ENCODE measurements at places on chromosomes 12 and 14.

DNA sequence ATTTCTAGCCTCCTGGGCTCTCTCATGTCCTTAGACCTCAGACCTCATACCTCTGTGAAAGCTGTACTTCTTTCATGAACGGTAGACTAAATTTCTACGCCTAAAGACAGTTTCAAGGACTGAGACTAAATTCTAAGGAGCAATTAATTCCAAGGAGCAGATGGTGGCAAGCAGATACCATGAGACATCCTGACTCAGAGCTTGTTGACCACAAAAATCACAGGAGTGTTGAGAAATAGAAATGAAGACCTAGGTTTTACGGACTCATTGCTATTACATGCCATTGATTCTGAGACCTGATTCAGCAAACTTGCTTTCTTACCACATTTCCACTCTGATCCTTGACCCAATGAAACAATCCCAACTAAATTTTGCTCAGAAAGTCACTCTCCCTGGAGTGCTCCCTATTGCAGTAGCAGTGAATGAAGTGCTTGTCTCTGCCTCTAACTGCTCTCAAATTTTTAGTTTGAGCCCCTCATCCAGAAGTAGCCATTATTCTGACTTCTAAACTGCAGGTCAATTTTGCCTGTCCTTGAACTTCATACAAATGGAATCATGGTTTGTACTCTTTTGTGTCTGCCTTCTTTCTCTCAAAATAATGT, 52.0 kb downstream of the PEX5 start:
- H3K27ac ChIP-seq = no peak overlapping the region
- no peaks in the 10 kb centered on the region for H3K36me3 ChIP-seq
- no peaks in the 10 kb centered on the region for H3K27me3 ChIP-seq
- no peak for DNase-seq

DNA sequence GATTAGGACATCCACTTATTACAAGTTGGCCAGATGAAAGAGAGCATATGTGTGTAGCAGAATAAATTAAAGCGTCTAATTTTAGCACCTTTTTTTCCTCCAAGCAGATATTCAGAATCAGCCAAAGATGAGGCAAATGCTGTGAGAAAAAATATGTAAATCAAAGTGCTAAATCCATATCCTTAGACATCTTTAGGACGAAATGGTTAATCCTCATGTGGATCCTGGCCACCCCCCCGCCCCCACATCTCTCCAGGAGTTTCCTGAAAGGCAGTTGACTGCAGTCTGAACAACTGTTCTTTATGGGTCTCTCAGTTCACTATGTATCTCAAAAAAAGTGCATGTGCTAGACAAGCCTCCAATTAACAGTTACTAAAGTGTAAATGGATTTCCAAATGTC, 1768.1 kb upstream of the SEL1L start:
- H3K4me3 ChIP-seq = no peak overlapping the region
- H3K36me3 ChIP-seq = no peaks in the 10 kb centered on the region
- H3K4me1 ChIP-seq = no peaks in the 10 kb centered on the region
- no peaks in the 10 kb centered on the region for H3K27me3 ChIP-seq
- DNase-seq = no peak

DNA sequence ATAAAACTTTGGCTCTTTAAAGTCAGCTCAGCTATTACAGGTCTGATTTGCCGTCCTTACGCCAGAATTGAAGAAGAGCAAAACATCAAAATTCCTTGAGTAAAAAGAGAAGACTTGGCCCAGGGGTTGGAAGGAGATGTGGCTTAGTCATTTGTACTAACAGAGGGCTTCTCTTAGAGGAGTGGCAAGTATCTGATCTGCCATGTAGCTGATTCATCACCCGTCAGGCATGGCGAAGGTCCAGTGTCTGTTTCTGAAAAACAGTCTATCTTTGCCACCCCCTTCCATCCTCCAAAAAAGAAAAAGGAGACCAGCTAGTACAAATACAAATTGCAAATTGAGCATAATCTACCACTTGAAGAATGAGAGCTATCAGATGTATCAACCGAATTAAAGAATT, 91.9 kb downstream of the RAD52 start:
- no peak overlapping the region for H3K27ac ChIP-seq
- H3K4me1 ChIP-seq = peaks cover 14% of the 10 kb centered on the region
- DNase-seq = no peak

DNA sequence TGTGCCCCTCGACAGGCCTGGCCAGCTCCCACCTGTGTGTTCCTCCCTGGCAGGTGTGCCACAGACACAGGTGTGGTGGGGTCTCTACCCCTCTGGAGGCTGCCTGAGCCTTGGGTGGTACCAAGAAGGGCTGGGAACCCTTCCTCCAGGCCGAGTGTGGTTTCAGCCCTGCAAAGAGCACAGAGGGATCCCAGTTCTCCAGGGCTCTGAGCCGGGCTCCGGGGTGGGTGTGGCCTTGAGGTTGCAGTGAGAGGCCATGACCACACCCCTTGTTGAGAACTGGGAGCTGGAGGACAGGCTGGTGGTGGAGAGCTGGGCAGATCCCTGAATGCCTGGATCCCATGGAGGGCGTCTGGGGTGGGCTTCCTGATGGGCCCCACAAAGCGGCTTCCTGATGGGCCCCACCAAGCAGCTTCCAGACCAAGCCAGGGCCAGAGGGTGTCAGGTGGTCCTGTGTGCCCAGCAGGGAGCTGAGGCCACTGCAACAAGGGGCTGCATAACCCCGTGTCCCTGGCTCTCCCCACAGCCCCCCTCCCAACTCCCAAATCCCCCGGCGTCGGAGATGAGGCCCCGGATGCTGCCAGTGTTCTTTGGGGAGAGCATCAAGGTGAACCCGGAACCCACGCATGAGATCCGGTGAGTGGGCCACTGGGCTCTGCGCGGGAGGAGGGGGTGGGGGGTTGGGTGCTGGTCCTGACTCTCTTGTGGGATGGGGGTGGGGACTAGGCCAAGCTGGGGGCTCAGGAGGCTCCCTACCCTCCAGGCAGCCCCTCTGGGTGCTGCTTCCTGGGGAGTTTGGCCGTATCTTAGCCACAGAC, 16.6 kb downstream of the RFLNA start:
- H3K27ac ChIP-seq = no peak overlapping the region
- H3K4me3 ChIP-seq = no peak overlapping the region
- DNase-seq = no peak
- no peaks in the 10 kb centered on the region for H3K36me3 ChIP-seq
- H3K4me1 ChIP-seq = no peaks in the 10 kb centered on the region
- H3K27me3 ChIP-seq = no peaks in the 10 kb centered on the region

GRCh38 chr12:102436867-102437266, 43.5 kb downstream of the IGF1 start:
- H3K4me1 ChIP-seq = peaks cover 20% of the 10 kb centered on the region
- no peak overlapping the region for H3K27ac ChIP-seq
- H3K36me3 ChIP-seq = no peaks in the 10 kb centered on the region
- H3K27me3 ChIP-seq = no peaks in the 10 kb centered on the region
- H3K4me3 ChIP-seq = no peak overlapping the region

DNA sequence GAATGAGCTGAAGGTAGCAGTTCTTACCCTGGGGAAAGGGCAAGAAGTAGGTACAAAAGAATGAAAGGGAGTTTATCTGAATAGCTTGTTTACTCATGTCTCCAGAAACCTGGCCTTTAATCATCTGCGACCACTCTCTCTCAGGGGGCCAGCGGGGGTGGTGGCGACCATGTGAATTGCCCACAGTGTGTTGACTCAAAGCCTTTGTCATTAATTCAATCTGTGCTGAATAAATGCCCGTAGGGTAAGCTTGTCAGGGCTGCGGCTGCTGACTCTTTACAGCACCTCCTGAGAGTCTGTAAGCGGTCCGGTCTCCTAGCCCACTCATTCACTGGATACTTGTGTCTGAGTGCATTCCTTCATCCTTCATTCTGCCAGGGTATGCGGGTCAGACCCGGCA, 874.4 kb downstream of the SLC6A15 start:
- H3K4me3 ChIP-seq = no peak overlapping the region

DNA sequence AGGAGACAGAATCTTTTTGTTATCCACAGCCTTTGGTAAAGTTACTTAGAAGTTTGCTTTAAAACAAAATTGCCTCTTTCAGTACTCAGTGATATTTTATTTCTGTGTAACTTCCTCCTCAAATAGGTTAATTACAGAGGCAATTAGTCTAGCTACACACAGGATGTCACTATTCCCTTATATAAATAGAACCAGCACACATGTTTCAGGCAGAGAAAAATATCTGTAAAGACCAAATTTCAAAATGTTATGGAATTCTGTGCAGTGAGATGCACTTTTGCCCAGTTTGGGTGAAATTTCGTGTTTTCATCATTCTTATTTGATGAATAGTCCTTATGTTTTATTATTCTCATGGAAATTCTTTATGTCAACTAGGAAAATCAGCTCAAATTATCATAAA, 410.6 kb upstream of the SOX5 start:
- no peaks in the 10 kb centered on the region for H3K4me1 ChIP-seq
- H3K27ac ChIP-seq = no peak overlapping the region
- DNase-seq = no peak
- no peaks in the 10 kb centered on the region for H3K36me3 ChIP-seq
- H3K27me3 ChIP-seq = no peaks in the 10 kb centered on the region
- no peak overlapping the region for H3K4me3 ChIP-seq

DNA sequence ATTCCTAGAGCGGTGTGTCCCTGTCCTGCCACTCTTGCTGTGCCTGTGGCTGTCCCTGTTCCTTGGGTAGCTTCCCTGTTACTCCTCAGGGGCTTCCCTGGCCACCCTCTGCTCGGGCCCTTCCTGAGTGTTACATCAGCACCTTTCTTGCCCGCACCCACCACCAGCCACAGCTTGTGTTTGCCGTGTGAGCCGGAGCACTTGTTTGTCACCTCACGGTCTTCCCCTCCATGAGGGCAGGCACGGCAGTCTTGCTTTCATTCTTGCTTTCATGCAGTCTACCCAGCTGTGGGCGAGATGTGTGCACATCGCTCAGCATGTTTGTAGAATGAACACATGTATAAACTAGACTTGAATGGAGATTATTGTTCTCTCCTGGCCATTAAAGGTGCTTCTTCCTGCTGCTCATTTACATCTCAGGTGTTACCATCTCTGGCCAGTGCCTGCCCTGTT, 42.0 kb downstream of the TRAF3 start:
- no peaks in the 10 kb centered on the region for H3K36me3 ChIP-seq
- peaks cover 18% of the 10 kb centered on the region for H3K4me1 ChIP-seq
- H3K27ac ChIP-seq = peak overlapping the region; percentile 23
- DNase-seq = peak; percentile 20

GRCh38 chr12:81295251-81295650, 217.4 kb downstream of the ACSS3 start:
- no peak for DNase-seq
- no peak overlapping the region for H3K4me3 ChIP-seq
- H3K4me1 ChIP-seq = no peaks in the 10 kb centered on the region
- H3K27me3 ChIP-seq = no peaks in the 10 kb centered on the region
- no peaks in the 10 kb centered on the region for H3K36me3 ChIP-seq

GRCh38 chr12:104154806-104155205, 16.8 kb upstream of the NFYB start:
- no peaks in the 10 kb centered on the region for H3K4me1 ChIP-seq
- H3K27ac ChIP-seq = no peak overlapping the region
- H3K4me3 ChIP-seq = no peak overlapping the region
- H3K27me3 ChIP-seq = no peaks in the 10 kb centered on the region

DNA sequence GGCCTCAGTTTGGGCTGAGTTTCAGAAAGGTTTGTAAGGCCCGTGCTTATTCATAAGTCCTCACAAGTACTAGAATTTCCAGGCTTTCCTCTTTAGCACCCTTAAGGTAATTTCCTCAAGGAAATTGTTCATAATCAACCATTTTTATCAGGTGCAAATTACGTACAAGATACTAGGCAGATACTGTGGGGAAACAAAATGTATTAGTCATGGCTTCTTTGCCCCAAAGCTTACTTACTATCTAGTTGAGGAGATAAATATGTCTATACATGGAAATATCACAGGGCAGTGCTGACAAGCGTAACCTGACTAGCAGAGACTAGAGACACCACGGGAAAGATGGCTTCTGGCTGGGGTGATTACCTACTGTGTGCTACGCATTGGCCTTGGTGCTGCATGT, 22.5 kb downstream of the MAX start:
- H3K4me1 ChIP-seq = peaks cover 15% of the 10 kb centered on the region
- H3K27me3 ChIP-seq = no peaks in the 10 kb centered on the region
- no peak for DNase-seq
- H3K4me3 ChIP-seq = no peak overlapping the region

DNA sequence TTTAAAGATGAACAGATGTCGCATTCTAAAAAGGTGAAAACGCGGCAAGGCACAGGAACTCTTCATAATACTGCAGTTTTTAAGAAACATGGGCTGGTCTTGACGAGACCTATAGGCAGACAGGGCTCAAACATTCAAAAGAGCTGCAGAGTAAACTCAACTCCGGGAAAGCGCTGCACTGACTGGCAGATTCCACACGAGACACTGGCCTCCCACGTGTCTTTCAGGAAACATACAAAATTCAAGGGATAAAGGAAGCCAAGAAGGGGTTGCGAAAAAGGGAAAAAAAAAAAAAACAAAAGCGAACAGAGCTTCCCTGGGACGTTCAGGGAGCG, 614 bp upstream of the ARF6 start:
- H3K4me1 ChIP-seq = peaks cover 34% of the 10 kb centered on the region
- peak; percentile 73 for DNase-seq
- no peaks in the 10 kb centered on the region for H3K27me3 ChIP-seq
- H3K36me3 ChIP-seq = no peaks in the 10 kb centered on the region

DNA sequence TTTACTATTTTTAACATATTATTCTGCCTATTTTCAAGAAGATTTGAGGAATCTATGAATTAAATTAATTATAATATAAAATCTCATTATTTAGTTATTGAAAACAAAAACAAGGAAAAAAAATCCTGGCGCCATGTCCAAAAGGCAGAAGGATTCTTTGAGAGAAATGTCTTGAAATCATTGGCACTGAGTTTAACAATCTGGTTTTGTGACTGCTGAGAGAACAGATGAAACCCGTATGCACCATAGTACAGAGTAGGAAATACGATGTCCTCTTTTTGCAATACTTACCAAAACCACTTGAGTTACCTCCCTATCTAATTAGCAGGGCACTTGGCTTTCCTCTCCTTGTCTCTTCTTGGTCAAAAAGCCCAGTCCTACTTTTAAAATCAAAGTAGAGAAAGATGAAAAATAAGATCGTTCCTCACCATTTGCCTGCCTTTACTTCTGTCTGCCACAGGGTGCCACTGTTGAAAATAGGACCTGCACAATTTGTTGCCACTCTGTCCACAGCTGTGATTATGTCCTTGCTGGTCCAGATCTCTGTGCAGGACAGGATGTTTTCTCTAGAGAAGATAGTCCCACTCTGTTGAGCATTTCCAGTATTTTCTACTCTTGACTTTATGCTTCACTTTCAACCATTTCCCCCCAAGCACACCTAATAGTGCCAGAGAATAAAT, 179.7 kb downstream of the PDZRN4 start:
- no peak for DNase-seq
- H3K27ac ChIP-seq = no peak overlapping the region
- no peaks in the 10 kb centered on the region for H3K4me1 ChIP-seq
- H3K27me3 ChIP-seq = no peaks in the 10 kb centered on the region
- no peak overlapping the region for H3K4me3 ChIP-seq

GRCh38 chr12:90672081-90672480, 282.9 kb downstream of the CCER1 start:
- no peak for DNase-seq
- H3K4me3 ChIP-seq = no peak overlapping the region
- no peaks in the 10 kb centered on the region for H3K27me3 ChIP-seq
- H3K27ac ChIP-seq = no peak overlapping the region
- no peaks in the 10 kb centered on the region for H3K4me1 ChIP-seq
